ENCODE measurements at places on chromosomes 3 and 15.

DNA sequence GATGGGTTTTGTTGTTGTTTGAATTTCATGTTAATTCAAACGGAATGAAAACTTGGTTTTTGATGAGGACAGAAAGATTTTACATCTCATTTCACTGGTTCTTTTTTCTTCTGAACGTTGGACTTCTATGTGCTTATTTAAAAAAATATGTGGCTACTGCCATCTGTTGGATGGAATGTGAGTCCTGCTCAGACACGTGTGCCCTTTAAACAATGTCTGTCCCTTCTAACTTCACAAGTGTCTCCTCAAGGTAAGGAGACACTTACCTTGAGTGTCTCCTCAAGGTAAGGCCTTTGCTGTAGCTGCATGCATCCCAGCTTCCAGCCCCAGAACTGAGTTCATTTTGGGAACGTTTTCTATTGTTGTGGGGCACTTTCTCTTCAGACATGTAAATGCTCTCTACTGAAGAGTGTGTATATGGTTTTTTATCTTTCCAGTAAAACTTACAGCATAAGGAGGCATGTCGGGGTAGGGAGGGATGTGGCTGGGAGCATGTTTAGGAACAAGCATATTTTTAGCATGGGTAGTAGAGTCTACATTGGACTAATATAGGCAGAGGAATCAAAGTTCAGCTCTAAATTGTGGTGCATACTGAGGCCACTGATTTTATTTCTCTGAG is 63.1 kb upstream of the UBE3A start:
- peak; percentile 23 for DNase-seq

- no peak for DNase-seq
Measured at GRCh38 chr15:76799760-76800159, 105.4 kb downstream of the SCAPER start.

DNA sequence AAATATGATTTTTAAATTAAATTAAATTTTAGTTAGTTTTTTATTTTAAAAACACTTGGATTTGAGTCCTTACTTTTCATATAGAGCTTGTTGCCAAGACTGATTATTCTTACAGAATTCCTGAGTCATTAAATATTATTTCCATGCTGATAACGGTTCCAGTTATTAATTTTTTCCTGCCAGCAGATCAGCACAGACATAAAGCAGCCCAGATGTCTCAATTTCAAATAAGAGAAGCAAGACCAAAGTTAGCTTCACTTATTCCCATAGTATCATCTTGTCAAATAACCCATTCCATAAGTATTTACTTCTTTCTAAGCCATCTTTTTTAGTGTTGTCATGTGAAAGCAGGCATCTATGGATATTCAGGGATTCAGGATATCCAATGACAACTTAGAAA is 75.3 kb downstream of the SSR3 start:
- DNase-seq: no peak

- DNase-seq: no peak
Measured at GRCh38 chr3:71650372-71650771, 66.8 kb upstream of the FOXP1 start.

GRCh38 chr3:33439546-33440327 is 468 bp downstream of the UBP1 start:
- peak; percentile 46 for DNase-seq

- DNase-seq: peak; percentile 88
Measured at GRCh38 chr3:38039101-38039898, at the start of gene DLEC1. TSS of gene DLEC1 (plus strand) at chr3:38039208. CDS start at chr3:38039226, 18 bp downstream.

GRCh38 chr15:63509955-63510940 is 5.9 kb downstream of the USP3 start:
- peak; percentile 36 for DNase-seq

DNA sequence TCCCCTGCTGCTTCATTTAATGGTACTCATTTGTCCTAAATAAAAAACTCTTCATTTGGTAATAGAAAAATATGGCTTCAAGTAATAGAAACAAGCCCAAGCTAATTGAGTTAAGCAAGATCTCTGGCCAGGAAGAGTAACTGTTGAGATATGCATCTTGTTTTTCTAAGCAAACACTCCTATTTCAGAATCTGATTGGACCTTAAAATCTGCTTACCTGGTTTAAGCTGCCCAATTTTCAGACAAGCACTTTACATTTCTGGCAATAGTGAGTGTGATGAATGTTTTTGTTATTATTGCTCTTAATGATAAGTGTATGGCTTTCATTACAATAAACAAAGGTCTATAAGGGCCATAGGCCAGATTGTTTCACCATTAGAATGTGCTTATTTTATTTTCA is 86.2 kb downstream of the CMSS1 start:
- no peak for DNase-seq

GRCh38 chr15:43498990-43499389 is 6.0 kb upstream of the TP53BP1 start:
- no peak for DNase-seq

DNA sequence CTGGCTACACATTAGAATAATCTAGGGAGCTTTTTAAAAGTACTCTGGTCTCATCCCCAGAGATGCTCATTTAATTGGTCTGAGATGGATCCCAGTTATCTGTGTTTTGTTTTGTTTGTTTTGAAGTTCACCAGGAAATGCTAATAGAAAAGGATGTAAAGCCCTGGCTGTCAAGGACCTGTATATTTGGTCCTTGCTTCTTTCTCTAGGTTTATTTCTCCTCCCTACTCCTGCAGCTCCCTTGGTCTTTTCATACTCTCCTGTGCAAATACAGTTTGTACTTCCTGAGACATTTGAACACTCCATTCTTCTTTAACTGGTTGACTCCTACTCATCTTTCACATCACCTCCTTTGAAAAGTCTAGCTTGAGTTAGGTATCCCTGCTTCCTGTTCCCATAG is 3.3 kb downstream of the PIK3CA start:
- DNase-seq: no peak

DNA sequence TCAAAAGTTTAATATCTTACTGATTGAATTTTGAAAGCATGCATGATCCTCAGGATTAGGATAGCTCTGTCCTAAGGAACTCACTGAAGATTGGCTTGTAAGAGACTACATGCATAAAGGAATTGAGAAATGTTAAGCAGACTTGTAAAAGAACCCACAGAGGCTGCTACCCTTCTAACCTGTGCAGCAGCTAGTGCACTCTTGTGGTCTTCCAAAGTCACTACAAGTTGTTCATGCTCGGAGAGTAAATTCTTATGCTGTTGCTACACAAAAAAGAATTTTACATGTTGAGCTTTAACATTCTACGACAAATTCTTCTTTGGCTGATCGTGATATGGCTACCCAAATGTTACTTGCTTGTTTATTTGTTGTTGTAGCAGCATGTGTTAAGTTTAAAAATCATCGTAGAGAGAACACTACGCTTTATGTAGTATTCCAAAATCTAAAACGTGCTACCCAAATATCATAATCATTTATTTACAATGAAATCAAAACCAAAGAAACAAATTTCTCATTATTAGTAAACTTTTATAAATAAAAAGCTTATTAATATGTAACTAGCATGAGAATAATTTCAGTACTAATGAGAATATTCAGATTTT is 55.0 kb downstream of the GOLIM4 start:
- DNase-seq: no peak

DNA sequence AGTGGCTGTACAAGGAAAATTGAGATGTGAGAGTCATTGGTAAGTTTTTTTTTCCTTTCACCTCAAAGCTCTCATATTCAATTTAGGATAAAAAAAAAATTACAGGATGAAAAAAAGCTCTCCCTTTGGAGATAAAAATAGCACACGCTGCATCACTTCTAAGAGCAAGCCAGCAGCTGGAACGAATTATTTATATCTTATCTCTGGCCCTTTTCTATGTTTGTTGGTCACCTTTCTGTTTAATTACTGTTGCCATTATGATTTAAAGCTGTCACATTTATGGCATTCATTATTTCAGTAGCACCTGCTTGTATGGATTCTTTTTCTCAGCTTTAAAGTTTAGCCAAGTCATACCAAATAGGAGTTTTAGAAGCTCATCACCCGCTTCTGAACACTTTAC is 171.6 kb upstream of the PDZRN3 start:
- no peak for DNase-seq

GRCh38 chr3:84318273-84318809 is 640.4 kb upstream of the CADM2 start:
- DNase-seq: no peak

DNA sequence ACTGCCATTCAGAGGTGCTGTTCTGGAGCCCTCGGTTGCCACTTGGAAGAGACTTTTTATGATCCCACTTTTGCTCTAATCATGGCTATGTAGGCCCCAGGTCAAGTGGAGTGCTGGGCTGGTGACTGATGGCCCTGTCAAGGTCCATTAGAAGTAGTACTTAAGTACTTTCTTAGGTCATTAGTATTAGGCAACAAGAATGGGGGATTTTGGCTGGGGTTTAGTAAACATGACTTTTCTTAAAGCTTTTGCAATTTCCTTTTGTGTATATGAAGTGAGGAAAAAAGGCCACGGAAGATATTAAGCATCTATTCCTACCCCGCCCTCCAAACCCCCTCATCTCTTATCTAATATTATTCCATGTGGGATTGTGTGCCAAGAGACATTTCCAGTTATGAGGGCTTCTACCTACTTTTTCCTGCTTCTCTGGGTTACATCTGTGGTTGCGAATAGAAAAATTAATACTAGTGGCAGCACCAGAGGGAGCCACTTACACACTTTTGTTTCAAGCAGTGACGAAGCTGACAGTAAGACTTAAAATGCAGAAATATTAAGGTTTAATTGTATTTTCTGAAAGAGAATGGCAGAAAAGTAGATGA is 13.9 kb downstream of the NLGN1 start:
- no peak for DNase-seq

GRCh38 chr15:70294731-70295305 is 197.1 kb upstream of the TLE3 start:
- no peak for DNase-seq

DNA sequence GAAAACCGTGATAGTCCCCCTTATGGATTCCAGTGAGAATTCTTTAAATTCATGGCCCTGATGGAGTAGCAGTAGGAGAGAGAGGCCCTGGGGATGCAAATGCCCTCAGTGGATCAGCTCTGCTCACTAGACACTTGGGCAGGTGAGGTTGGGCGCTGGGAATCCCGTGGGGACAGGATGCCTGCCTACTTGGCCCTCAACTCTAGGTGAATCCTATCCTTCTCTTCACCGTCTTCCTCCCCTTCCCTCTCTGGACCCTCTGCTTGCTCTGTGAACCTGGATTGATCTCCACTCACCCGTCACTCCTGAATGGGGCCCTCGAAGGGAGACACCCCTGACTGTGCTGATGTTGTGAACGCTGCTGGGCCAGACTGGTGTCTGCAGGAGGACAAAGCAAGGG is 77.4 kb downstream of the SEC22A start:
- no peak for DNase-seq

GRCh38 chr3:184728010-184728527 is 16.2 kb upstream of the MAGEF1 start:
- DNase-seq: no peak

- no peak for DNase-seq
Measured at GRCh38 chr3:127997961-127998360, 54.3 kb upstream of the SEC61A1 start.

DNA sequence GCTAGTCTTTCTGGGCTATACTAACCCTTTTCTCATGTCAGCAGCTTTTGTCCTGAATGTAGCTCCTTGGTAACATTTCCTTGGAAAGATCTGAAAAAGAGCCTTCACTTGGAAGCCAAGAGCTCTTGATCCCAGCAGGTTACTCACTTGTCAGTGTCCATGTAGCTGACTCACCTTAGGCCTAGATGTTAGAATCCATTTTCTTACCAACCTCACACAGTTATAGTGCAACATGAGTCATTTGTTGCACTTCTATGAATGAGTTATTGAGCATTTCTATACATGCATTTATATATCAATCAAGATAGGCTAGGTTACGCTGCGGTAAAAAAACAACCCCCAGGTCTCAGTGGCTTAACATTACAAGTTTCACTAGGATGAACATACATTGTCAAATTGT is 106.8 kb upstream of the SLC7A14 start:
- DNase-seq: no peak

- DNase-seq: no peak
Measured at GRCh38 chr3:161096771-161097367, 8.3 kb downstream of the B3GALNT1 start.

DNA sequence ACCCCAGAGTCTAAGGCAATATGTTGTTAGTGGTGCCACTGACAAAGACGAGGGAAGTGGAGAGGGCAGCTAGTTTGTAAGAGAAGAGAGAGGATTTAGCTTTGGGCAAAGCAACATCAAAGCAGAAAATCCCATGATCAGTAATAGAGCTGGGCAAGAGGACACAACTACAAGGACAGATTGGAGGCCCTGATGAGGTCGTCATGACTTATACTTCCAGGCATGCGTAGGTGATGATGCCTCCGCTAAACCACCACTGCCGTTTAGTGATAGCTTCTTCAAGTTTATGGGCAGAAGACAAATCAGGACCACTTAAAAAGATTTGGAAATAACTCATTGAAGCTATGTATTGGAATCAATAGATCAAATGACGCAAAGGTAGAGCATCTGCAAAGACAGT is 2.6 kb downstream of the HRG start:
- DNase-seq: no peak

DNA sequence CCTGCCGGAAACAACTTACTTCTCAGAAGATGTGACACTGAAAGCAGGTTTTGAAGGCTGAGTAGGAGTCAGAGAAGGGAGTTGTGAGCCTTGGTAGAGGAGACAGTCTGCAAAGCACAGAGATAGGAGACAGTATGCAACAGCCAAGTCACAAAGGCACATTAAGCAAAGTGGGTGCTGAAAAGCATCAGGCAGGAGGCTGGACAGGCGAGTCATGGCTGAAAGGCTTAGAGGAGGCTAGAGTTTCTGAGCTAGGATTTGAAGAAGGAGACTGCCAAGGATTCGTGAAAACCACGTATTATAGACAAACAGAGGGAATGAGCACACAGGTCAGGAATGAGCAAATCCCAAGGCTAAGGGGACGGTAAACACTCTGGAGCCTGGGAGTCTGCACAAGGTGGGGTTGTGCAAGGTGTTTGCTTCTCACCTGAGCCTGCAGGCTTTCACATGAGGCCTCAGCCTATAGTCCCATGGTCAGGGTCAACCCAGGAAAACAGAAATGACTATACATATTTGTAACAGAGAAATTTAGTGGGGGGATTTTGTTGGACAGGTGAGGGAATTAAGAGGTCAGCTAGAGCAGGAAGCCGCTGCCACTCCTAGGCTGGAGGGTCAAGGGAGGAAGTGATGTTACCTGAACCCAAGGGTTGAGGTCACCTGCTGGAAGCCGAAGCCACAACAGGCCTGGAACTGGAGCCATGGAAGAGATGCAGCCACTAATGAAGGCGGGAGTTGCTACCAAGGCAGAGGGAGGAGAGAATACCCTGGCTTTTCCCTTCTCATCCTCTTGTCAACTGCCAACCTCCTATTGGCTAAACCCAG is 23.1 kb upstream of the TRIM71 start:
- no peak for DNase-seq

GRCh38 chr3:126664591-126665214 is 9.8 kb upstream of the TXNRD3 start:
- no peak for DNase-seq

DNA sequence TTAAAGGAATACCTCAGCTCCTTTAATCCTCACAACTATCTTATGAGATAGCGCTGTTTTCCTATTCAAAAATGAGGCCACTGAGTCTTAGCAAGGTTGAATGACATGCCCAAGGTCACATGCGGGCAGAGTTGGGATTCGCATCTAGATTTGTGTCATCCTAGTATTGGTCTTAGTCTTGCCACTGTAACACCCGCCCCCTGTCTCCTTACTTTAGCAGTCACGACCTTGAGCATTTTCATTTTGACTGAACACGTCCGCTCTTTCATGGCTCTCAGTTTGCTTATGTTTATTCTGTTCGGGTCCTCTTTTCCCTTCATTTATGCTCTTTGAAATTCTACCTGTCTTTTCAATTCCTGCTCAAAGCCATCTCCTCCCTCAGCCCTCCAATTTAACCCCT is 112.5 kb upstream of the CADPS start:
- DNase-seq: no peak

All from CD4-positive, alpha-beta T cell treated with Interleukin-4 for 1 hour (primary cell).